ENCODE measurements at places on chromosomes 7 and 10.

DNA sequence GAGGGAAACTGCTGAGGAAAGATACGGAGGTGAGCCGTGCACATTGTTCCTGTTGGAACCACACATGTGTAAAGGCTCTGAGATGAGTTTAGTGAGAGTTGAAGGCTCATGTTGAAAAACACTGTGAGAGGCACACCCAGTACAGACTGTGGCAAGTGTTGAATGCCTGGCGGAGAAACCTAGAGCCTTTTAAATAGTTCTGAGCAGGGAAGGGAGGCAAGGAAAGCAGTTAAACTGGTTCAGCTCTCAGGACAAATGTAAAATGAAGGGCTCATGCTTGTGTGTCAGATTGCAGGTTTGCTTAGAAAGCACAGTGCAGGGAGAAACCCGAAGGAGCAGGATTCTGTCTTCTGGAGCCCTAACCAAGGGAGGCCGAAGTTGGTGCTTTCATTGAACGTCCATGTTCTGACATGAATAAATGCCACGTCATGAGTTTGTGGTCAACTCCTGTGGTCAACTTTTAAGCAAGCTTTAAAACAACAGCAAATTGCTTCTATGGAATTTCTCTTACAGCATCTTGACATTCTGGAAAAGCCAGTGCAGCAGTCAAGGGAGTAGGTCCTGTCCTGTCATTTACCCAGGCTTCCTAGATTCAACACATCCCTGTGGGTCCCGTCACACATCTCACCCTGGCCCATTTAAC lies 650.9 kb upstream of the GALNT17 start:
- no peak for DNase-seq

GRCh38 chr10:58734116-58734515 lies 221.4 kb downstream of the BICC1 start:
- DNase-seq: no peak

- DNase-seq: no peak
Observed at GRCh38 chr7:151060113-151060415, 675 bp downstream of the SLC4A2 start.

DNA sequence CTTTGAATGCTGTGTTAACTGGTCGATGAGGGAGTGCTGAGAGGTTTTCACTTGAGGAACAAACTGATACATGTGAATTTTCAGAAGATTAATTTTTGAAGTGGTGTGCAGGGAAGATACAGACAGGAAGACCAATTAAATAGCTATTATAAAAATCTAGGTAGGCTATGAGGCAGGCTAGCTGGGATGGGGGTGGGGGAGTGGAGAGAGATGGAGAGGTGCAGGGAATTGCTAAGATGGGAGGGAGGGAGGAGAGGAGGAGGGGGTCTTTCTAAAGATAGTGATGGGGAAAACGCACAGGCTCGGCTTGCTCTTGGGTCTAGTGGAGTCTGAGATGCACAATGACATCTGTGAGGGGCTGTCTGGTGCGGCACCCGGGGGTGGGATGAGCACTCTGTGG lies 15.2 kb downstream of the ATXN7L1 start:
- DNase-seq: no peak

DNA sequence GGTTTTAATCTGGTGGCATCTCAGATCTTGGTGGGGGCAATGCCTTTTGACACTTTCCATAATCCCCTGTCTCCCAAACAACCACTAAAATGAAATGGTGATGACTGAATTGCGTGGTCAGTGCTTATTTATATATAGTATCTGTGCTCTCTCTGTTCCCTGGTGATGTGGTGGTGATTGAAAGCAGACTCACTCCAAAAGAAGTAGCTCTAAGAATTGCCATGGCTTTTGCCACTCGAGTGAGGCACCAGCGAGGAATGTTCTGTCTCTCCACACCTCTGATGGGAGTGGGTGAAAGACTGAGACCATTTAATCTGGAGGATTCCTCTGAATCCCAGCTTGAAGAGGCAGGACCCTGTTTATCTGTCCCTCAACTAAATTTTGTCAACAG lies 2.8 kb downstream of the DUSP5 start:
- no peak for DNase-seq

DNA sequence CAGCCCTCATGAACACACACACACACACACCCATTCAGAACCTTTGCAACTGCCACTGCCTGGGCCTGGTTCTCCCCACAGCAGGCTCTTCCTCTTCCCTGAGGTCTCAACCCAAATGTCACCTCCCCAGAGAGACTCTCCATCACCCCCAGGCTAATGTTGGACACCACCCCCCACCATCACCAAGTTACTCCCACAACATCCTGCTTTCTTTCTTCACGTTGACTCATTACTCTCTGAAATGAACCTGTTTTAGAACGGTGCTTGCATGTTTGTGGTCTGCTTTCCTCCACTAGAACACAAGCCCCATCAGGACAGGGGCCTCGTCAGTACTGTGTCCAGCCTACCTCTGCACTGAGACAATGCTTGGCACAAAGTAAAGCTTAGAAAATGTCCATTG lies 16.0 kb downstream of the AFAP1L2 start:
- no peak for DNase-seq

DNA sequence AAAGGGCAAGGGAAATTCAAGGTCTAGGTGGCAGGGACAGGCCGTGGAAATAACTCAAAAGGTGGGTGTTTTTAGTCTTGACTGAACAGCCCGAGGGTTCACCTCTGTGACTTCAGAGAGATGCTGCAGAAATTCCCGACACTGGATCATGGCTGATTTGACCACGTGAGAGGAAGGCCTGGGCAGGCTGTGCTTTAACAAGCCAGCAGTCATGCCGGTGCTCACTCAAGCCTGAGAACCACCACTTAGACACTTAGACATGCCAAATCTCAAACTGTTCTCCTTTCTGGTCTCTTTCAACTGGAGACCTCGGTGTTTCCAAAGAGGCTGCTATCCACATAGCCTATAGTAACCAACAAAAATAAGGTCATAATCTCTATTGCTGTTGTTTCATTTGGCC lies 15.4 kb downstream of the TECTB start:
- DNase-seq: no peak

- no peak for DNase-seq
Observed at GRCh38 chr7:3068530-3068929, 24.9 kb upstream of the CARD11 start.

- DNase-seq: no peak
Observed at GRCh38 chr7:10677211-10677610, 296.5 kb upstream of the PHF14 start.

DNA sequence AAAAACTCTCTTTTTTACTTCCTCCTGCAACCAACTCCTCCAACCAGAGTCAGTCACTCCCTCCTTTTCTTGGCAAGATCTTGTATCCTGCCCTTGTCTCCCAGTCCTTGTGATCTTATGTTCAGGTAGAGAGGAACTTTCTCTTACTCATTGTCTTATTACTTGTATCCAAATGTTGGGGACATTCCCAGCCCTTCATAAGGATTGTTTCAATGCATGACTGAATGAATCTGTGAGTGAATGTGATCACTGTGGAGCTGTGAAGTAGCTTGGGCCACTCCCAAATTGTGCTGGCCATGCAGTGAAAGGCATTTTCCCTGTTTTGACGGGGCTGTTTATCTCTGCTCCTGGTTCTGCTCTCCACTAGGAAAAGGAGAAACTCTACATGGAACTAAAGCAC lies 93.7 kb downstream of the CFAP58 start:
- no peak for DNase-seq

- no peak for DNase-seq
Observed at GRCh38 chr7:170551-171363, 21.6 kb upstream of the FAM20C start.

DNA sequence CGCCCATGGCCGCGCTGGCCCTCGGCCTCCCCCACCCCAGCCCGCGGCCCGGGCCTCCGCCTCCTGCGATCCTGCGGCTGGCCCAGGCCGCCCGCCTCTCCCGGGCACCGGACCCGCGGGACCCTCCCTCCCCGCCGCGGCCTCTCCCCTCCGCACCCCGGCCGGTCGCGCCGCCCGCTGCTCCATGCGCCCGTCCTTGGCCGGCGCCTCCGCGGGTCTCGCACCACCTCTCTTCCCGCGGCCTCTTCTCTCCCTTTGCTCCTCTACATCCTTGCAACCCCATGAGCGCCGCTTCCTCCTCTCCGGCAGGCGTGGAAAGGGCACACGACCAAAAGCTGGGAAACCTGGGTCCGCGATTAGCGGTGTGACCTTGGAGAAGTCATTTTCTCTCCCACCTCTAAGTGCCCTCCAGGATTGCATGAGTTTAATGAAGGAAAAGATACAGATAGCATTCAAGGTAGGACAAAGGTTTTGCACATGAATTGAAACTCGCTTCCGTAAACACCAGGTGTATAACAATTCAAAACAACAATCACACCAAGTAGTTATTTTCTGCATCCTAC lies 448 bp upstream of the SRPK2 start:
- no peak for DNase-seq

DNA sequence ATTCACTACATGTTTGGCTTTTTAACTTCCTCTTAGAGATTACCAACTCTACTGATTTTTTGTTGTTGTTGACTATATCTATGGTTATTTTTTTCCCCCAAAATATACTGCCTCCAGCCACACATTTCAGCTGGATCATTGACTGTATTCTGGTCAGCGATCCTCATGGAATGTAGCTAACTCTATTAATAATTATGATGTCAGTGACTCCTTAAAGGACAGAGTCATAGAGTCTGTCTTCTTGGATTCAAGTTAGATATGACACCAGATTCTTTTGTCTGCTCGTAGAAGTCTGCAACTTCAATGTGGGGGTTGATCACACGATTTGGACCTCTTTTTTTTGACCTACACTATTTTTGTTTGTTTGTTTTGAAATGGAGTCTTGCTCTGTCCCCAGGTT lies 33.2 kb downstream of the UBN2 start:
- DNase-seq: no peak

DNA sequence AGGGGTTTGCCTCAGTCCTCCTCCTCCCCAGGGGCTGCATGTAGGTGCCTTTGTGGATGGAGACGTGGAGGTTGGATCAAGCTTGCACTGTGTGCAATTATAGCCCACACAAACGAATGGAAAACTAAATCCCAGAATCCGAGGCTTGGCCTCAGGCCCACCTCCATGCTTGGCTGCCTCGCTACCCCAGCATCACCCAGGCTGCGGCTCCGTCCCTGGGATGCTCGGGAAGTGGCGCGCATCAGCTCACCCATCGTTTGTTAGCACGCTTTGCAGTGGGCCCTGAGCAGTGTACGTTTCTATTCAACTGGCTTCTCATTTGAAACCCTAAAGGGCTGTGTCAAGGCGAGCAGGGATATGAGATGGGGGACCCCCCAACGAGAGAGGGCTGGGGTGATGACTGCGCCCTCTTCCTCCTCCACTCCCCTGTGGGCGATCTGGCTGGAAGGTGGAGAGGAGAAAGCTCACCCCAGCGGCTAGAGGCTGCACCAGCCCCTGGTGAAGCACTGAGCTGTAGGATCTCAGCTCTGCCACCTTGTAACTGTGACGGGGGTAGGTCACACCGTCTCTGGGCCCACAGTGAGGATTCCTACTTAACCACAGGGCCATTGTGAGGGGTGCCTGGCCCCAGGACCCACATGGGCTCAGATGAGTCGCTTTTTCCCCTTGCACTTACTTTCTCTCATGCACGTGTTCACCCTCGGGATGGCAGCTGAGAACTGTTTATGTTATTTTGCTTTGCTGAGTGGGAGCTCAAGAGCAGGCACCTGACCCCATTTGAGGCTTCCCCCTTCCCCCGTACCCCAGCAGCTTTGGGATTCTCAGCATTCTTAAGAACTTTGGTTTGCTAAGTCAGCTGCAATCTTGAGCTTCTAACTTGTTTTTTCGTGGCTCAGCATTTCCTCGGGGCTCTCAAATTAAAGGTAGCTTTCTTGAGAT lies 12.7 kb upstream of the BTBD16 start:
- DNase-seq: no peak

DNA sequence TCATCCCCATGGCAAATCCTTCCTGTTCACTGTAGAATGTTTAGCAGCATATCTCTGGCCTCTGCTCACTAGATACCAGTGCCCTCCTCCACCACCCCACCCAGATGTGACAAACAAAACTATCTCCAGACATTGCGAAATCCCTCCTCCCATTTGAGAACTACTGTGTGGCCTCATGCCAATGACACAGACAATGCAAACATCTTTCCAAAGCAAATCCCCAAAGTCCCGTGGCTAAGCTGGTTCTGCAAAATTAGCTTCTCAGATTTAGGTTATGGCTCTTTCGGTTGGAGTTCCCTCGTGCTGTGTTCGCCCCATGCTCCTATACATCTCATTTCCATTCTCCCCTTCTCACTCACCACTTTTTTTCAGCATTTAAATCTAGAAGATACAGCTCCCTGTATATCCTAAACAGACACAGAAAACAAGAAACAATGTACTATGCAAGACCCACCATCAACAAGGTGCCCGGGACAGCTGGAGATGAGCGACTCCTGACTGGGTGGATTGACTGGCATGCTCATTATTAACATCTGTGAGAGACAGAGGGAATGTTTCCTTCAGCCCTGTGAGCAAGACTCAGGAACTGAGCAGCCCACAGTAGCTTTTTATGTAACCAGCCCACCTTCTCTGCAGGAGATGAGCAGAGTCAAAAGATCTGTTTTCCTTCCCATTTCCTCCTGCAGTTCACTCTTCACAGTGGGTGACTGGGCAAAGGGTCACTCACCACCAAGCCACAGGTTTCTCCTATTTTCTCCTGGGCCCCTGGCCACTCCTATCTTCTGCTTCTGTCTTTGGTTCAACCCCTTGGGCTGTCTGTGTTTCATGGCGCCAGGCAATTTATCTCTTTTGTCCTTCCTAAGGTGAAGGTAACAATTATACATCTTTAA lies 225.7 kb upstream of the AOAH start:
- DNase-seq: no peak

DNA sequence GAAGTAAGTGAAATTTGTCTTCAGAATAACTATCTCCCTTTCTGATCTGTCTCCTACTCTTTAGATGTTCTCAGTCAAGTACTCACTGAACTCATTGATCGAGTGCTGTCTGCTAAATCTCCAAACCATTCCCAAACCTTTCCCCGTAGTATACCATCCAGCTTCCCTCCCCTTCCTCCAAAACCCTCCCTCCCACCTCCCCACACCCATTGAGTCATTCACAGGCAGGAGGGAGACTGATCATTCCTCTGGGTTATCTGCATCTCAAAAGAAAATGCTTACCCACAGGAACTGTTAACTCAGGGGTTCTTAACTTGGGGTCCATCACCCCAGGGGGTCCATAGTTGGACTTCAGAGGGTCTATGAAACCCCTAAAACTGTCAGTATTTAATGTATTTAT lies 37.4 kb downstream of the GOT1 start:
- no peak for DNase-seq

- DNase-seq: no peak
Observed at GRCh38 chr10:27715505-27715904, 30.1 kb downstream of the MKX start.

DNA sequence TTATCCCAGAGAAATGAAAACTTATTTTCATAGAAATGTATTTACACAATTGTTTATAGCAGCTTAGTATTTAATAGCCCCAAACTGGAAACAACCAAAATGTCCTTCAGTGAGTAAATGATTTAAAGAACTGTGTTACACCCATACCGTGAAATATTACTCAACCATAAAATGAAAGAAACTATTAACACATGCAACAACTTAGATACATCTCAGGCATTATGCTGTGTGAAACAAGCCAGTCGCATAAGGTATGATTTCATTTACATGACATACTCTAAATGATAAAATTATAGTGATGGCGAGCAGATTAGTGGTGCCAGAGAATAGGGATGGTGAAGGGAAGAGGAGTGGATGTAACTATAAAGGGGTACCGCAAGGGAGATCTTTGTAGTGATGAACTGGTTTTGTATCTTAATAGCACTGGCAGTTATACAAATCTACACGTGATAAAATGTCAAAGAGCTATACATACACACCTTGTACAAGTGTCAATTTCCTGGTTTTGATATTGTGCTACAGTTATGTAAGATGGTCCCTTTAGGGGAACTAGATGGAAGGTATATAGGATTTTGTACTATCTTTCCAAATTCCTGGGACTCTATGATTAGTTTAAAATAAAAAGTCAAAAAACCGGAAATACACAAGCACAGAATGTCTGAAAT lies 40.5 kb downstream of the MACC1 start:
- no peak for DNase-seq
